ENCODE measurements at places on chromosomes 7 and 10.

- no peak for DNase-seq
- H3K27ac ChIP-seq = no peak overlapping the region
- H3K27me3 ChIP-seq = peaks cover 2% of the 10 kb centered on the region
- H3K4me1 ChIP-seq = no peaks in the 10 kb centered on the region
- H3K4me3 ChIP-seq = no peak overlapping the region
Observed at GRCh38 chr7:128880791-128881457, 18.3 kb downstream of the ATP6V1F start.

DNA sequence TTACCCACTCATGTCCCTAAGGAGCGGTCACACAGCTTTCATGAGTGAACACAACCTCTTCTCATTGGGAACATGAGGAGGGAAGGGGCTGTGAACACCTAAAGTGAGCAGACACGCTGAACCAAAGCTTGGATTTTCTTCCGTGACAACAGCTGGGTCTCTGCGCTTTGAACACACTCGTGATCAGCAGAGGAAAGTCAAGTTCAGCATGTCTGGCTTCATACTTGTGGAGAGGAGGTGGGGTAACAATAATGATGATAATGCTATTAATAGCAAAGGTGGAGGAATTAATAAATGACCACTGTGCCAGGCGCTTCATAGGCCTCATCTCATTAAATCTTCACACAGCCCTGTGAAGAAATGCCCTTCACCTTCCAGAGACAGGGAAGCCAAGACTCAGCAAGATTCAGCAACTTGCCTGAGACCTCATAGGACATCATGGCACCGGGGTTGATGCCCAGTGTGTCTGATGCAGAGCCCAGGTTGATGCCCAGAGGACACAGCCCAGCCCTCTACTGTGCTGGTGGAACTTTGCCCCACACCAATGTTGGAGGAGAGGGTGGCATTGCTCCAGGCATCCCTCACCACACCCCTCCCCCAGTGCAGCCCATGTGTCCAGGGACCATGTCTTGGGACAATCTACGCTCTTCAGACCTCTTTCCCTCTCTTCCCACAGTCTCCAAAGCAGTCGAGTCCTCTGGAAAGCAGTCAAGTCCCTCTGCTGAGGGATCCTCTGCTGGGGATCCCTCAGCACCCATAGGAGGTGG, 40.6 kb downstream of the GSDME start:
- peaks cover 4% of the 10 kb centered on the region for H3K4me1 ChIP-seq
- DNase-seq = no peak
- no peak overlapping the region for H3K4me3 ChIP-seq

GRCh38 chr7:128459394-128459878, 3.8 kb downstream of the HILPDA start:
- peak; percentile 76 for DNase-seq
- H3K27me3 ChIP-seq = no peaks in the 10 kb centered on the region
- peaks cover 31% of the 10 kb centered on the region for H3K4me1 ChIP-seq
- peak overlapping the region; percentile 83 for H3K4me3 ChIP-seq
- H3K36me3 ChIP-seq = peaks cover 59% of the 10 kb centered on the region

GRCh38 chr10:96038476-96039387, 4.7 kb upstream of the CCNJ start:
- peaks cover 6% of the 10 kb centered on the region for H3K27me3 ChIP-seq
- H3K27ac ChIP-seq = no peak overlapping the region
- H3K4me1 ChIP-seq = peaks cover 9% of the 10 kb centered on the region
- no peaks in the 10 kb centered on the region for H3K36me3 ChIP-seq
- DNase-seq = no peak

- no peak for DNase-seq
- no peaks in the 10 kb centered on the region for H3K4me1 ChIP-seq
- H3K4me3 ChIP-seq = no peak overlapping the region
- no peaks in the 10 kb centered on the region for H3K27me3 ChIP-seq
- H3K27ac ChIP-seq = no peak overlapping the region
Observed at GRCh38 chr10:81817596-81818170, 57.3 kb upstream of the NRG3 start.

- no peaks in the 10 kb centered on the region for H3K27me3 ChIP-seq
- no peaks in the 10 kb centered on the region for H3K36me3 ChIP-seq
- peak overlapping the region; percentile 90 for H3K27ac ChIP-seq
- peaks cover 39% of the 10 kb centered on the region for H3K4me1 ChIP-seq
Observed at GRCh38 chr7:142500366-142500765, 242.5 kb upstream of the PRSS58 start.

GRCh38 chr10:103932971-103933370, 15.0 kb upstream of the STN1 start:
- no peak for DNase-seq
- no peaks in the 10 kb centered on the region for H3K27me3 ChIP-seq
- H3K27ac ChIP-seq = no peak overlapping the region
- H3K36me3 ChIP-seq = no peaks in the 10 kb centered on the region
- no peak overlapping the region for H3K4me3 ChIP-seq

DNA sequence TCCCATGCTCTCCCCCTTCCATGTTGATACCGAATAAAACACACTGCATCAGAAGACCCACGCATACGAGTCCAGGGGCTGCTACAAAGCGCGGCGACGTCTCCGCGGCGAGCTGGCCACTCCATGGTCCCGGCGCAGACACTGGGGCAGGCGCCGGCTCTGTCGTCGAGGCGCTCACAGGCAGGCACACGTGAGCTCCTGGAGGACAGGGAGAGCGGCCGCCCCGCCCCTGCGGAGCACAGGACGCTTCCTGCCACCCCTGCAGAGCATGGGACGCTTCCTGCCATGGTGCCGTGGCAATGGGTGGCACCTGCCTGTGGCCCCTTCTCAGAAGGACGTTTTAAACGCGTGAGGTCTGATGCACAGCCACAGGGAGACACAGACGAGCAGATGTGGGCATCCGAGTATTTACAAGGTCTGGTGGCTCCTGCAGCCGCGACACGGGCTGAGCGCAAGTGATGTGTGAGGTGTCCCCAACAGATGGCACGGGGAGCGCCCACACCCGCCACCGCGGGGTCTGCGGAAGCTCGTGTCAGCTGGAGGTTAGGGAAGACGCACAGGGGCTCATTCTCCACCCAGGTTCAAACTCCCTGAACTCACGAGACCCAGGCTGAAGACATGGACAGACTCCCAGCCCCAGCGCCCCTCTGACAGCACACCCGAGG, 21.4 kb upstream of the GPR146 start:
- no peak for DNase-seq

DNA sequence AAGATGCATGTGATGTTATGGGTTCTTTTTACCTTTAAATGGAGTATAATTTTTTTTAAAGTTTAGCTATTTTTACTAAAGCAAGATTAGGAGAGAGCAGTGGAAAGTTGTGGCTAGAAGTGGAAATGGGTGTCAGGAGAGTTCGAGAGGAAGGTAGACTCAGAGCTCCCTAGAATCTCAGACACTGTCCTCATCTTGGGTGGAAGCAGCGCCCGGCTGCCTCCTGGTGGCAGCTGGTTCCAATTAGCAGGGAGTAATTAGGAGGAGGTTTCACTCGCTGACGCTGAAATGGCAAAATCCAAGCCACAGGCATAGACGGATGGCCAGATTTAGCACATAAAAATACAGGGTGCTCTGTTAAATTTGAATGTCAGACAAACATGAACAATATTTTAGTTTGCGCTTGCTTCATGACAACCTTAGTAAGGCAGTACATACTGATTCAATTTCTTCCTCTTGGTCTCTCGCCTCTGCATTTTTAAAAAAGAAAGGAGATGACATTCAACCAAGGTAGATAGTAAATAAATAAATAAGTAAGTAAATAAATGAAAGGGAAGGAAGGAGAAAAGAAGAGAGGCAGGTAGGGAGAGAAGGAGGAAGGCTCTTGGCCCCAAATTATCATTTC, 58.5 kb downstream of the LGI1 start:
- no peak overlapping the region for H3K4me3 ChIP-seq
- H3K27me3 ChIP-seq = peaks cover 34% of the 10 kb centered on the region
- peak; percentile 66 for DNase-seq
- H3K27ac ChIP-seq = no peak overlapping the region
- H3K36me3 ChIP-seq = no peaks in the 10 kb centered on the region
- no peaks in the 10 kb centered on the region for H3K4me1 ChIP-seq

GRCh38 chr10:31749301-31749700, 179.3 kb downstream of the ARHGAP12 start:
- DNase-seq = no peak
- peaks cover 28% of the 10 kb centered on the region for H3K4me1 ChIP-seq
- no peak overlapping the region for H3K4me3 ChIP-seq
- H3K36me3 ChIP-seq = no peaks in the 10 kb centered on the region
- no peak overlapping the region for H3K27ac ChIP-seq

Data from activated CD4-positive, alpha-beta T cell treated with anti-CD3 and anti-CD28 coated beads for 36 hours (primary cell).